ENCODE measurements at places on chromosomes 12 and 14.
A peak's percentile ranks its signal among the peaks of the same experiment; 100 is the strongest.

DNA sequence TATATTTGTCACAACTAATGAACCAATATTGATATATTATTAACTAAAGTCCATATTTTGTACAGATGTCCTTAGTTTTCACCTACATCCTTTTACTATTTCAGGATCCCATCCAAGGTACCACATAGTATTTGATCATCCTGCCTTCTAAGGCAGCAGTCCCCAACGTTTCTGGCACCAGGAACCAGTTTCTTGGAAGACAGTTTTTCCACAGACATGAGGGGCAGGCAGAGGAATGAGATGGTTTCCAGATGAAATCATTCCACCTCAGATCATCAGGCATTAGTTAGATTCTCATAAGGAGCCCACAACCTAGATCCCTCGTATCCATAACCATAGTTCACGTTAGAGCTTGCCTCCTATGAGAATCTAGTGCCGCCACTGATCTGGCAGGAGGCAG lies 82.8 kb upstream of the BCL2L14 start:
- no peak for DNase-seq

DNA sequence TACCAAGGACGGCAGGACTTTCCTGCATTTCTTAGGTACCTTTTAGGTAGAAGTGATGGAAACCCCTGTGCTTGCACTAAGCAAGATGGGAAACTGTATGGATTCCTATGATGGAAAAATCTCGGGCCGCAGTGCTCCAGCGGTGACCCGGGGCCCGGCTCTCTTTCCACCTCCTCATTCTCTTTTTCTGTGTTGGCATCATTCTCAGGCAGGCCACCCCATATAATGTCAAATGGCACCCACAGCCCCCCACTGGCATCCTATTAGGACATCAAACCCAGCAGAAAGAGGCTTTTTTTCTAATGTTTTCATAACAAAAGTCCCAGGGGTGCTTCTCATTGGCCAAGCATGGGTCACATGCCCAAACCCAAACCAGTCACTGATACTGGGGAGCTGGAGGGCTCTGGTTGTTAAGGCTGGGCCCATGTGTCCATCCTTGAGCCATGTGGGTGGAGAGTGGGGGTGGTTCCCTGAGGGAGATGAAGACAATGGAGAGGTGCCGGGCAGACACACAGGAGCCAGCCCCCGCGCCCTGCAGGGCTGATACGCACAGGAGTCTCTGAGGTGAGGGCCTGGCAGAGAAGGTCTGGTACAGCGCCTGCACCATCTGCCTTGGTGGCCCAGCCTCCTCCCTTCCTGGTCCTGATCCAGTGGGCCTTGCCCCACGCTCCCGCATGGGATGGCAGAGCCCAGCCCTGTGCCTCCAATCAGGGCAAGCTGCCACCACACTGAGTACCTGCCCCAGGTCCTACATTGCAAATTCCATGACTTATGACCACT lies 142.1 kb downstream of the CALM1 start:
- no peak for DNase-seq

GRCh38 chr12:83538361-83538965 lies 851.8 kb downstream of the TMTC2 start:
- DNase-seq = no peak

DNA sequence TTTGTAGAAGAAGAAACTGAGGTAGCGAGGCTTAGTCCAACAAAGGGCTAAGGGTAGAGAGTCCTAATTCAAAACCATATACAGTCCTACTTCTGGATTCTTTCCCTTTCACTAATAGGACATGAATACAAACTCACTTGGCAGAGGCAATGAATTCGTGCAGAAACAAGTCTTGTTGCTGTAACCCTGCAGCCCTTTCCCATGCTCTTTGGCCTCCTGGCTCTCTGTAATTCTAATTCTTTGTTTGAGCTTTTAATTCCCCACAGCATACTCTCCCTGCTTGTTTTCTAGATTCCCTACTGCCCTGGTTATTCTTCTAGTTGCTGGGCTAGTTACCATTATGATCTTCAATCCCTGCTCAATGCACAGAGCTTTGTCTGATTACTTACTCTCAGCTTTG lies 381.4 kb downstream of the ETNK1 start:
- no peak for DNase-seq

DNA sequence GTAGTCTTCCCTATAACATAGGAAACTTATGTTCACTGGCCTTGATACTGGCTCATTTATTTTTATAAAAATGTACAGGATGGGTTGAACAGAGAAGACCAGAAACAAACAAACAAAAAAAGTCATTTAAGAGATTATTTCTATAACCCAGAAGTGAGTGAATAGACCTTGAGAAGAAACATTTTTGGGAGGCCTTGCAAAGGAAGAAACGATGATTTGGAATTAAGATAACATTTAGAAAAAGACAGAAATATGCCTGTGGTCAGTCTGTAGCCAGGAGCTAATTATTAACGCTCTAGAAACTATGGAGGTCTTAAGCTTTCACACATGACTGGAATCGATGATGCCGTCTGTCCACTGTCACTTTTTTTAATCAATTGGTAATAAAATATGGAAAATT lies 264.0 kb downstream of the EGLN3 start:
- DNase-seq = no peak

DNA sequence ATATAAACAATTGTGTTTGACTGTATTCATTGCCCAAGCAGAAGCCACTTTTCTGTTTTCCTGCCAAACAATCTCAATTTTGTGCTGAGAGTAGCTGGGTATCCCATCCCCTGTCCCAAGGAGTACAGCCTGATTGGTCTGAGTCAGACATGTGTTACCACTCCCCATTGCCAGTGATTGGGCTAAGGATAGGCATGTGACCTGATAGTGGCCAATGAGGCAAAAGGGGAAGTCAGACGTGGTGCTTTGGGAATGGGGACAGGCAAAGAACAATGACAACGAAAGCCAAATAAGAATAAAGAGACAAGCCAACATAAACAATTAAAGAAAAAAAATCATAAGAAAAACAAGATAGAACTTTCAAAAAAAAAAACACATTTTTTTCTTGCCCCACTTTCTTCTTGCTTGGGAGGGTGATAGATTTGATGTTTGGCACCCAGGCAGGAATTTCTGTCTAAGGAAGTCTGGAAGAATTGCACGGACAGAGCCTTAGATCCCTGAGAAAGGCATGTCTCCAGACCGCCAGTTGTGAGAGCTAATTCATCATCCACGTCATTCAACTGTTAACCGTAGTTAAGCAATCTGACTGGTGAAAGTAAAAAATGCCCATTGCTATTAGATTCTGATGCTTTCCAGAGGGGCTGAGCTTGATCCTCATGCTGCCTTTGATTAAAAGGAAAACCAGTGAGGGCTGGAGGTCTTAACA lies 626.6 kb upstream of the TMEM132C start:
- DNase-seq = no peak

DNA sequence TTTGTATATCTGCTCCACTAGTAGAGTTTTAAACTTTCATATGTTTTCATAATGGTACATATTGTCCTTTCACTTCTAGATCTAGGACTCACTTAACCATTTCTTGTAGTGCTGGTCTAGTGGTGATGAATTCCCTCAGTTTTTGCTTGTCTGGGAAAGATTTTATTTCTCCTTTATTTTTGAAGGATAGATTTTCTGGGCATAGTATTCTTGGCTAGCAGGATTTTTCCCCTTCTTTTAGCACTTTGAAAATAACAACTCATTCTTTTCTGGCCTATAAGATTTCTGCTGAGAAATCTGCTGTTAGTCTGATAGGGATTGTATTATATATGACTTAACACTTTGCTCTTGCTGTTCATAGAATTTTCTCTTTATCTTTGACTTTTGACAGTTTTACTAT lies 69.3 kb downstream of the CAND1 start:
- no peak for DNase-seq

DNA sequence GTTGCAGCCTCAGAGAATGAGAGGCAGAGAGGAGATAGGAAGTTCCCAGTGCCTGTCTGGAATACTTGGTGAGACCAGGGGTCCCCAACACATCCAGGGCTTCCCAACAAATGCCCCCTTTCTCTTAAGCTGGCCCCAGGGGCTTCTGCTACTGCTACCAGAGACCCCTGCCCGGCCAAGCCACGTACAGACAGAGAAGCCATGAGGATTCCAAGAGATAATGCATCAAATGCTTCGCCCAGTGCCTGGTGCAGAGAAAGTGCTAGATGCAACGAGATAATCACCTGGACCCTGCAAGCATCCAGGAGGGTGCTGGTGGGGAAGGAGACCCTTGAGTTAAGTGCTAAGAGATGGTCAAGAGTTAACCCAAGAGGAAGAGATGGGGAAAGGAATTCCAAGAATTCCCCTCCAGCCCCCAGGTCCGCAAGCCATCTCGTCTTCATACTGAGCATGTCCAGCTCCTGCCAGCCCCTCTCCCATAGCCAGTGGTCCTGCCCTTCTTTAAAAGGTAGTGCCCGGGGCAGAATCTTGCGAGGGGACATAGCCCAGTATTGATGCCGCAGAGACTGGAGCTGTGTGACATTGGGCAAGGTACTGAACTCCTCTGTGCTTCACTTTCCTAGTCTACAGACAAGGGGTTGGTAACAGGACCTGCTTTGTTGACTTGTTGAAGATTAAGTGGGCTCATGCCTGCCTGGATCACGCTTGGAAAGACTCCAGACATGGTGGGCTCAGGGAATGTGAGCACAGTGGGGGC lies 103.3 kb downstream of the CALM1 start:
- no peak for DNase-seq

DNA sequence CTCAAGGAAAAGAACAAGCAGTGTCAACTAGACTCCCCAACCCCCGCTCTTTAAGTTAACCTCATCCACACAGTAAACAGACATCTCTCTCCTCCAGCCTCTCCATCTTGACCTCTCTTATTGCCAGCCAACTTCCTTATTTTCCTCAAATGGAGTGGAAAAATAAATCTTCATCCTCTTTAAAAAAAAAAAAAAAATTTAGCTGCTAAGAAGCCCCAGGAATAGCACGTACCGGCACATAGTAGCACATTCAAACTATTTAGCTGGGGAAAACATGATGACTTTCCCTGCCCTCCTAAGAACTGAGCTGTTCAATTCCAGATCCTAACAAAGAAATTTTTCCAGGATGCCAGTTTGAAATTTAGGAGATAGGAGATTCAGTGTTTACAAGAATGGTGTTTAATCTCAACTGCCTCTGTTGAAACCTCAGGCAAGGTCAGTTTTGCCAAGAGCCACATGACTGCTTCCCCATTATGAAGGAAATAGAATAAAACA lies 90.8 kb downstream of the EPS8 start:
- DNase-seq = no peak

DNA sequence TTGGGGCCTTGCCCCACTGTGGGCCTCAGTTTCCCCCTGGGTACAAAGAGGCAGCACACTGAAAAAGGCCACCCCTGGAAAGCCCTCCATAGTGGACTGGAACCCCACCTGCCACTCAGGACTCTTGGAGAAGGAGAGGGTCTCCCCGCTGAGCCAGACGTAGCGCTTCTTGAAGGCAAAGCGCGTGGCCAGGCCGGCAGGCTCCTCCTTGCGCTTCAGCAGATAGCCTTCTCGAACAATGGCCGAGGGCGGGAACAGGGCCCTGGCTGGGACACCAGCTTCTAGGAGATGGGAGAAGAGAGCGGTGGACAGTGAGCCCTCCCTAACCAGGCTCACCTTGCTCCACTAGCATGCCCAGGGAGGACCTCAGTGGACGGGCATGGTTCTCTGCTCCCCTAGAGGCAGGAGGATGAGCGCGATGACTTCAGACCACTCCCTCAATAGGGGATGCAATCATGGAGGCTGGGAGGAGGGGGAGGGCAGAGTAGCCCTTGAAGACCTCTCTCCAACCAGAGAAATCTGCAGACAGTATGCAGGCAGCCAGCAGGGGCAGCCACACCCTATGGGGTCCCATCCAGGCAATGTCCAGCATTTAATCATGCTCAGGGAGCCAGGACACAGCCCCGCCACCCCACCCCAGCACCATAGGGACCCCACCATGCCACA lies 29.8 kb downstream of the RASAL1 start:
- DNase-seq = no peak

DNA sequence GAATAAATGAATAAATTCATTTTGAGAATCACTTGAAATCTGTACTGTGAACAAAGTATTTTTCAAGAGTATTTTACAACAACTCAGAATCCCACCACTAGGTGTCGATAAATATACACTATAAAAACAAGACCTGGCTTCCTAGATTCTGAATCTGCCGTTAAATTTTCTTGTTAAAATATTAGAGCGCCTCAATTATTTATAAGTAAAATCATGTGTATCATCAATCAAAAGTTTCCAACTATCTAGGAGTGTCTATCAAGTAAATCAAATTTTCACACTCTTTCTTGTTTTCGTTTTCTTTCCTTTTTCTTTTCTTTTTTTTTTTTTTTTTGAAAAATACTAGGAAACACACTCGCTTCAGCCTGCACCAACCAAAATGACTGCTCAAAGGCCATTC lies 179.2 kb upstream of the DCN start:
- DNase-seq = no peak

DNA sequence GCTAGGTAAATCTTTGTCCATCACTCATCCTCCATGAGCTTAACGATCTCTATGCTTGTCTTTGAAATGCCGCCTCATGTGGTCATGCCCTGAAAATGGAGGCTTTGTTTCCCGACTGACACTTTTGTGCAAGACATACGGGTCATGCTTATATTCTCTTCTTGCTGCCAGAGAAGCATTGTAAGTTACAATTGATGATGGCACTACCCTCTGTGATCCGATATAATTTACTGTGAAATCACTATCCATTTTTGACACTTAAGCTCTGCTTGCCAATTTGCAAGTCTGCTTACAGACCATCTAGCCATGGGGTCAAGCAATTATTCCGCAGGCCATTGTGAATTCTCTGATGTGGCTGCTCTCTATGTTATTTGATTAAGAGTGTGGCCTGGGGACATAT lies 650.0 kb downstream of the FLRT2 start:
- DNase-seq = no peak

DNA sequence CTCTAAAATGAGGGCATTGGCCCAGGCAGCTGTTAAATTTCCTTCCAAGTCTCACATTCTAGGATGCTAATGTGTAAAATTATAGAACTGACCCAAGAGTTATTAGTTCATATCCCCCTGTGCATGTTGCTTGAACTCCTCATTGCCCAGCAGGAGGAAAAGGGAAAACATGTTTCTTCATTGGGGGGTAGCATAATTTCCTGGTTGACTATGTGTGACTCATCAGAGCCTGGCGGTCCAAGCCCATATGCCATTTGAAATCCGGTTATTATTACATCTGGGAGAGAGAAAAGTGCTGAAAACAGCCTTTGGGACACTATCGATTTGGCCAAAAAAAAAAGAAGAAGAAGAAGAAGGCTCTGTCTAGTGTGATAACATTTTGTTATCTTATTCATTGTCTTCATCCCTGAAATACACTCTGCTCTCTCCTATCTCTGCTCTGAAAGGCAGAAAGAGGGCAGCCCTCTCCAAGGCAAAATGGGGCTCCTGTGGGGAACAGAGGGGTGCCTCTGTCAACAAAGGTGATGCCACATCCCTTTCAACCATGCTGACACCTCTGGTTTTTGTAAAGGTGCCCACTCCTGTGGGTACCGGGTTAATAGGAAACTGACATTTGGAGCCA lies 114.2 kb downstream of the DAD1 start:
- no peak for DNase-seq

GRCh38 chr12:114876968-114877680 lies 193.1 kb upstream of the TBX3 start:
- DNase-seq = no peak

- no peak for DNase-seq
Observed at GRCh38 chr12:114420944-114421335, 15.0 kb upstream of the TBX5 start.

- peak; percentile 9 for DNase-seq
Observed at GRCh38 chr12:131900397-131900796, 6.0 kb downstream of the ULK1 start.

GRCh38 chr12:129401572-129401971 lies 502.3 kb downstream of the TMEM132D start:
- no peak for DNase-seq
